A673 (cell line): ENCODE measurements at places on chromosomes 12 and 14. TPM values are rescaled to one million over a fixed set of nuclear protein-coding genes. Genes with fewer than 3 reads are reported as not detected.

The CLEC1B gene
- total RNA-seq, result not detected in 2 replicates

- DNase-seq, result no peak
Observed at GRCh38 chr12:45435945-45436710, 220.2 kb downstream of the ANO6 start.

The MGAT4C gene
- 10.3 and 15.8 TPM in 2 replicates for total RNA-seq

The KCNA1 gene
- not detected in 2 replicates for total RNA-seq

- DNase-seq, result peak; percentile 85
Observed at GRCh38 chr14:34496679-34497513, 34.9 kb upstream of the SPTSSA start.
